Temporal lobe (tissue), 4 donors: ENCODE measurements at places on chromosomes 5 and 9. TPM values are rescaled to one million over a fixed set of nuclear protein-coding genes. Genes with fewer than 3 reads are reported as not detected.

The LCN9 gene
- not detected for total RNA-seq

The PCA3 gene
- 0.49 TPM for total RNA-seq

The SLC6A19 gene
- under 0.01 TPM for total RNA-seq

The RASGRF2 gene
- 7.9 TPM for total RNA-seq

The IL13 gene
- not detected for total RNA-seq

The TRPM6 gene
- 0.74 TPM for total RNA-seq
